H1 (cell line): ENCODE measurements at places on chromosomes 7 and 10.

- no peak for DNase-seq
These were observed 222.3 kb downstream of the SFMBT2 start for GRCh38 chr10:7188456-7189050.

DNA sequence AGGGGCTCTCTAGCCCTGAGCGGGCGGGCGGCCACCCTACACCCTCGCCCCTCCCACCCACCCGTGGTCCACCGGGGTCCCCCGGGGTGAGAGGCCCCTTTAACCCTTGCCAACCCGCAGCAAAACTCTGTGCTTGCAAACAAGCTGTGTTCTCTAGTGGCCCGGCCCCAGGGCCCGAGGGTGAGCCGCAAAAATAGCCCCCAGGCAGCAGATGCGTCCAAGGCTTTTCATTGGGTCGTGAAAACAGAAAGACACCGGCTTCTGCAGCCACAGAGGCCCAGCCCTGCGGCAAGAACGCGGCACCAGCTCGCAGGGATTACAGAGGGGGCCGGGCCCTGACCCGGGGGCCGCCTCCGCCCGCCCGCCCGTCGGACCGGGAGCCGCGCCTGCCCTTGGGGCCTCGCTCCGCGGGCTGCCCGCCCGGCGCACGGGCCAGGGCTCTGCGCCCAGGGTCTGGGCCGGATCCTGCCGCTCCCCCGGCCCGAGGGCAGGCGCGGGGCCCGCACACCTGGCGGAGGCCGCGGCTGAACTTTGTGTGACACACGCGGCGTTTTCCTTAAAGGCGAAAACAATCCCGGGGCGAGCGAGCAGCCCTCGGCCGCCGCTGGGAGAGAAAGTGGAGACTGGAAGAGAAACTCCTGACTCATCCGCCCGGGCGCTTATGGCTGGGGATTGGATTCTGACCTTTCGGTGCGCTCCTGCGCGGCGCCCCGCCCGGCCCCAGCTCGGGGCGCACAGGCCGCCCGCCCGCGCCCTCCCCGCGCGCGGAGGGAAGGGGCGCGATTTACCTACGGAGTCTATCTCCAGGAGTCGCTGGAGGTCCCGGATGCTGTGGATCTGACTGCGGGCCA, 2.8 kb downstream of the PDGFA start:
- DNase-seq = no peak

GRCh38 chr7:7554021-7554432, 12.7 kb upstream of the MIOS start:
- no peak for DNase-seq

DNA sequence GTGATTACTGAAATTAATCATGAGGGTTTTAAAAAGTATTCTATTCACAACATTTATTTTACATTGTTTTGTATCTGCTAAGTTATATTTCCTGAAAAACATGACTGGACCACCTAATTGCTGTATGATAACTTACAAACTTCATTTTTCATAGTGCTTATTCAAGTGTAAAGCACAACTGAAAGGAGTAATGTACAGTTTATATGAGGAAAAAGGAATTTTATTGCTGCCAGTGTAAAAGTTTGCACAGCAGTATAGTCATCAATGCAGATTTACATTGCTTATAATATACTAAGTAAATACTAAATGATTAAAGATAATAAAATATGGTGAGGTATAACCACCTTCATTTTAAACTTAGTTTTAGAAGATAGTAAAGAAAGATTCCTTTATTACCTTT, 4.0 kb downstream of the PTEN start:
- no peak for DNase-seq

DNA sequence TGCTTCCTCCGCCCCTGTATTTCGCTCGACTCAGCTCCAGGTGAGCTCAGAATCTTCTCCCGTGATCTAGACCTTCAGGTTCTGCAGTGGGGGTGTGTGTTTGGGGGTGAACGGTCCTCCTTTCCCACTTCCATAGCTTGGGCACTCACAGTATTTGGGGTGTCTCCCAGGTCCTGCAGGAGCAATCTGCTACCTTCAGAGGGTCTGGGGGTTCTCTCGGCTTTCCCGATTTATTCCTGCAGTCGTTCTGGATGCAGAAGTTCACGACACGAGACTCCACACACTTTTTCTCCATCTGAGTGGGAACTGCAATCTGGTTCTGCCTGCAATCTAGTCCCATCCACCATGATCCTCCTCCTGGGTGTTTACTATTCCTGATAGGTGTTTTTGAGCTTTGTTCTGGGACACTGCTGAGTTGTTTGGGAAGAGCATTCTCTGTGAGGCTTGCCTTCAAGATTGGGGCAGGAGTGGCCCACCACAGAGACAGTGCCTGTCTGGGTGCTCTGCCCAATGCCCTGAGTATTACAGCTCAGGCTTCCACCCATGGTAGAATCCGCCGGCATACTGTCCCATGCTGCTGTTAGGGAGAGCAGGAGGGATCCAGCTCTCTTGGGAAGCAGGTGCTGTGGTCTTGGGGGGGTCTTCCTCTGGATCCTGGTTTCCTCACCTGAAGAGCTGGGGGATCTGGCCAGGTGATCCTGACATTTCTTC, 29.8 kb downstream of the JAKMIP3 start:
- DNase-seq = no peak

DNA sequence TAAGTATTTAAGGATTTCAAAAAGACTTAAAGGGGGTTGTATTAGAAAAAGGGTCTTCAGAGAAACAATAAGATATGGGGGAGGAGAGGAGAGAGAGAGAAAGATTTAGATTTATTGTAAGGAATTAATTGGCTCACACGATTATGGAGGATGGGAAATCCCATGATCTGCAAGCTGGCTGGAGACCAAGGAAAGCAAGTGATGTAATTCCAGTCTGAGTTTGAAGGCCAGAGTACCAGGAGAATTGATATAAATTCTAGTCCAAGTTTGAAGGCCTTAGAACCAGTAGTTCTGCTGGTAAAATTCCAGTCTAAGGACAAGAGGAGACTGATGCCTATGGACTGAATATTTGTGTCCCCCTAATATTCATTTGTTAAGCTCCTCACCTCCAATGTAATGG, 20.6 kb upstream of the SLC13A1 start:
- no peak for DNase-seq

DNA sequence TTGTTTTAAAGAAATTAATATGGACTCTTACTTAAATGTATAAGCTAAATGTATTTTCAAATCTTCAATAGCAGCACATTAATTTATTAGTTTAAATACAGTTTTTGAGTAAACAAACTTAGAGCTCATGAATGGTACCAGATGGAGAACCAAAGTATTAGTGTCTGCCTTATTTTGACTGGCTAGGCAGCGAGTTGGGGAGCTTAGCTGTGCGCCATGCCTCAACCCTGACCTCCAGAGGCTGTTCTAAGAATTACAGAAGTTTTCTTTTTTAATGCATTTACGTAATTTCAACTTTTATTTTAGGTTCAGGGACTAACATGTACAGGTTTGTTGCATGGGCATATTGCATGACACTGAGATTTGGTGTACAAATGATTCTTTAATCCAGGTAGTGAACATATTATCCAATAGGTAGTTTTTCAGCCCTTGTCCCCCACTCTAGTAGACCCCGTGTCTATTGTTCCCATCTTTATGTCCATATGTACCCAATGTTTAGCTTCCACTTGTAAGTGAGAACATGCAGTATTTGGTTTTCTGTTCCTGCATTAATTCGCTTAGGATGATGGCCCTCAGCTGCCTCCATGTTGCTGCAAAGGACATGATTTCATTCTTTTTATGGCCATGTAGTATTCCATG, 166.8 kb downstream of the IQUB start:
- no peak for DNase-seq

GRCh38 chr7:142243823-142244222, 14.0 kb downstream of the PRSS58 start:
- no peak for DNase-seq

DNA sequence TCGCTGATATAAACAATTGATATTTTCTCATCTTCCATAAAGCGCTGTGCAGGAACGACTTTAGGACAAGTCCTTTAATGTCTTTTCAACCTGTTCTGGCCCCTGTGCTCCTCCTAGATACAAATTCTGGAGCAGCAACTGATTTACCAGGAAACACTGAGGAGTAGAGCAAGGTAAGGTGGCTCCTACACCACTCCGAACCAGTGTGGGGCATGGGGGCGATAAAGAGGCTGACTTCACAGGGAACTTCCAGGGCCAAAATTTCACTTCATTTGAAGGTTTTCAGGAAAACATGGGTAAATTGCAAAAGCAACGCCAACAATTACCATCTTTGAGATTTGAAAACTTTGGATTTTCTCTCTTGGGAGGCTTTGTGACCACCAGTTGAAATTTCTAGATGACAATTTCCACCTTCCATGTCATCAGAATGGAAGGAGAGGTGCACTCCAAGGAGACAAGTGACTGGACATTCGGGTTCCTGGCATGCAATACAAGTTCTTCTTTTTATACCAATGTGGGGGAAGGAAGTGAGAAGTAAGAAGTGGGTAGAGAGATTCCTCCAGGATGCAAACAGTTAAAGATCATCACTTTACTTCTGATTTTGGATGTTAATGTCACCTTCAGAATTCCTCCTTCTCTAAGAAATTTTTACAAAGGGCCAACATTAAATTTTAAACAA, 118.5 kb downstream of the FAM107B start:
- no peak for DNase-seq

DNA sequence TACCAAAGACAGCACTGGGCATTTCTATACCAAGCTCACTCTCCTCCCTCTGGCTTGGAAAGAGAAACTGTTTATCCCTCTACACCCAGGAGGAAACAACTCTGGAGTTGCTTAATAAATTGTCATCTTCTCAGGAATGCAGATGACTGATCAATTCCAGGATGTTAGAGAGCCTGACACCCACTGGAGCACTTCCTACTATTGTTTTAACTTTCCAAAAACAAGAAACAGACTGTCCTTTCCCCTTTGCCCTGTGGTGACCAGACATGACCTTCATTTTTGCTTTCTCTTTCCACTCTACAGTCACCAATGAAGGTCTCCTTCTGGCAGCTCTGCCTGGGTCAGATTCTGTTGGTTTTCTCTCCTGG, 19.6 kb downstream of the GIMAP4 start:
- DNase-seq = no peak

DNA sequence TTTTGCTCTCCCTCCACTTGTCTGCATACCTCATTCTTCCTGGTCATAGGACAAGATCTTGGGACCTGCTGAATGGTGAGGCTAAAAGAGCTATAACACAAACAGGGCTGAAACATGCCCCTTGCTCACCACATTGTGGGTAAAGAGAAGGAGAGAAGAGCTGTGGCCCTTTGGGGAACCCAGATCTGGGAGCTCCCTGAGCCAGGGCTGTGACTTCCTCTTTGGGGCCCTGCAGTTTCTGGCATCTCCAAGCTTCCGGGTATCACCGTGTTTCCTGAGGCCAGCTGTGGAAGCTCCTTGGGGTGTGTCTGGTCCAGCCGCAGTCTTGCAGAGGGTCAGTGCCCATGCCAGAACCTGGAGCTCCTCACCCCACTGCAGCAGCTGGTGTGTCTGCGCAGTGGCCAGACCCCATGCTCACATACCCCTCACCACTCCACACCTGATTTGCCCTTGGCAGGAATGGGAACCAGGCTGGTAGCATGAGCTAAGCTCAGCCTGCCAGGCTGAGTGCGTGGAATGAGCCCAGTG, 34.0 kb downstream of the DKK1 start:
- DNase-seq = no peak

- DNase-seq = no peak
These were observed 181.4 kb upstream of the SHH start for GRCh38 chr7:155993420-155994278.

- DNase-seq = no peak
These were observed 57.5 kb upstream of the ZNF32 start for GRCh38 chr10:43706166-43706565.

GRCh38 chr7:16066805-16067459, 354.4 kb downstream of the CRPPA start:
- no peak for DNase-seq

DNA sequence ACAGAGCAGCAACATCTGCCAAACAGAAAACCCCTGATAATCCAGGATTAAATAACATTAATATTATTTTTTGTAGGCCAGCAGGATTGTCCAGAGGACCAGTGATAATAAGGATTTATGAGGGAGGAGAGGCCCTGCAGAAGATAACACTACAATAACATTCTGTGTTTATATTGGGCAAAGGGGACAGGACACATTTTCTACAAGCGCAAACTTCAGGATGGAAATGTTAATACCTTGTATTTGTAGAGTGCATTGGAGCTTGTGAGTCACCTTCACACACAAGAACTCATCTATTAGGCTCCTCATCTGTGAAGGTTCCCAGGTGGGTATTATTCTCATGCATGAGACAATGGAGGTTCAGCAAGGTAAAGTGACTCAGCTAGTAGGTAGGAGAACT, 51.0 kb downstream of the BAMBI start:
- no peak for DNase-seq

DNA sequence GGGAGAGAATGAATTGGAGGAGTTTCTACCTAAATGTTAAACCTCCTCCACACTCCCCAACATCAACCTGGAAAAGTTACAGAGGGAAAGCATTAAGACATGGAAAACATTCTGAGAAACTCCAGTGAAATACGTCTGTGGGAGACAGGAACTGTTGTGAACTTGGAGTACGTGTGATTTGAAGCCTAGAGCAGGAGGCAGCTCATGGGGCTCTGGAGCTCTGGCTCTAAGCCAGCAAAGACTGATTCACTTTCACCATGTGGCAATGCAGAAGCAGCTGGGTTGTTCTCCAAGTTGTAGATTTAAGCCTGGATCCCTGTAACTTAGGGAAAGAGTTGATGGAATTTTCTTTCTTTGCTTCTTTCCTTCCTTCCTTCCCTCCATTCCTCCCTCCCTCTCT, 503.2 kb downstream of the NRG3 start:
- DNase-seq = no peak

GRCh38 chr10:11533328-11533781, 78.1 kb downstream of the USP6NL start:
- no peak for DNase-seq

DNA sequence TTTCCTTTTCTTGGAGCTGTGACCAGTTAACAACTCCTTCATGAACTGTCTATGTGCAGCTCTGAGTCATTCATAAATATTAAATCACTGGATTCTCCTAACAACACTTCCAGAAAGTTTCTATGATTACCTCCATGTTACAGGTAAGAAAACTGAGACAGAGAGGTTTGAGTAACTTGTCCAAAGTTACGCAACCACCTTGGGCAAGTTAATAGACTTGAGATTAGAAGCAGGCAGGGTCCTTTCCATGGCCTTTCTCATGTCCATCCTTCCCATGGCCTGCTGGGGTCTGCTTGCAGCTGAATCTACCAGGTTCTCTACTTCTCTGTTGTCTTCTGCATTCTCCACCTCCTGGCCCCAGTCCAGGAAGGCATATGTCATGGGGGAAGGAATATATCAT, 648.8 kb upstream of the MKI67 start:
- no peak for DNase-seq

GRCh38 chr7:43647673-43648472, 65.0 kb downstream of the STK17A start:
- no peak for DNase-seq
